ENCODE measurements at places on chromosomes 1 and 21.

DNA sequence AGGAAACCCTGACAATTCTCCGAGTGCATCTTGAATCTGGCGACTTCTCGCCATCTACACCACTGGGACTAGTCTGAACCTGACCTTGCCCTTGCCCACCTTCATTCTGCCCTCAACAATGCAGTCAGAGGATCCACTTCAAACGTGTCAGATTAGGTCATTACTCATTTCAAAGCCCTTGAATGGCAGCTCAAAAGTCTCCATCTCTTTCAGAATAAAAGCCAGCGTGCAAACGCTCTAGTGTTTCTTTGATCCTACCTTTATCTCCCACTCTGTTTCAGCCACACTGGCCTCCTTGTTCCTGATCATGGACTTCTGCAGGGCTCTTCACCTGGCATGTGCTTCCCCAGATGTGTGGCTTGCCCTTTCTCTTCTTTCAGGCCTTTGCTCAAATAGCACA, 31.3 kb downstream of the SLC30A1 start:
- DNase-seq = no peak

DNA sequence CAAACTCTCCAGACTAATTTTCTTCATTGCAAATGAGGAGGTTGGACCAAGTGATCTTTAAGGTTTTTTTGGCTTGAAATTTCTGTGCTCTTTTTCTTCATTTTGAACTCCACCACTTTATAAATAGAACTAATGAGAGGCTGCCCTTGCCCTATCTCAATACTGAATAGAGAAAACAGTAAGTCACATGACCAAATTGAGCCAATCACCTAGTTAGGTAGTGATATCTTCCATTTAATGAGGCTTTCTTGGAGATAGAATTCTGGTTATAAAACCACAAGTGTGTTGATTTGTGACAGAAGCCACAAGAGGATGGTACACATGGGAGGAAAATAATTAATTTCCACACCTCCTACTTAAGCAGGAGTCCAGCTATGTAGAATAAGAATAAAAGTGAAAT, 263.4 kb upstream of the SNX7 start:
- DNase-seq = no peak

DNA sequence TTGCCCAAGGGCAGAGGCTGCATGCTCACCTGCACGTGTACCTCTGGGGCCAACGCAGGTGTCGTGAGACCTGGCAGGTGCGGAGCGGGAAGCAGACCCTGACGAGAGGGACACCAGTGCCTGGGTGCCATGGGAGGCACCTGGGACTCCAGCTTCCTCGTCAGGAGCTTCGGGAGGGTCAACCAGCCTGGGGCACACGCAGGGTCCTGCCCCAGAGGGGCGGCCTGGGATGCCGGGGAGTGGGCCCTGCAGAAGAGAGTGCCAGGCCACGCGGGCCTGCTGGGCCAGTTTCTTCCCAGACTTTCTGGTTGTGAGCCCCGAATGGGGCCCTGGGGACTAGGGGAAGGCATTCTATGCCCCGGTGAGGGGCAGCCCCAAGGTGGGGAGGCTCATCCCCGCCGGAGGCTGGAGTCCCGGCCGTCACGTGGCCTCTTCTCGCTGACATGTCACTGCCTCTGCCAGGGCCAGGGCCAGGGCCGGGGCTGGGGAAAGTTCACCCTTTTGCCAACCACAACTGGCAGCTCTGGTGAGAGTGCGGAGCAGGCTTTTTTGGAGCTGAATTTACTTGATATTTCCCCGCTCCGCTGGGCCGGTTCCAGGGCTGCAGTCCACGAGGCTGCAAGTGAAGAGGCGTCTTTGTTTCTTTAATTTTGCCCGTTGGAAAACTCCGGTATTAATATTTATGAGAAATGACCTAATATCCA, 38.5 kb upstream of the ACTRT2 start:
- no peak for DNase-seq

DNA sequence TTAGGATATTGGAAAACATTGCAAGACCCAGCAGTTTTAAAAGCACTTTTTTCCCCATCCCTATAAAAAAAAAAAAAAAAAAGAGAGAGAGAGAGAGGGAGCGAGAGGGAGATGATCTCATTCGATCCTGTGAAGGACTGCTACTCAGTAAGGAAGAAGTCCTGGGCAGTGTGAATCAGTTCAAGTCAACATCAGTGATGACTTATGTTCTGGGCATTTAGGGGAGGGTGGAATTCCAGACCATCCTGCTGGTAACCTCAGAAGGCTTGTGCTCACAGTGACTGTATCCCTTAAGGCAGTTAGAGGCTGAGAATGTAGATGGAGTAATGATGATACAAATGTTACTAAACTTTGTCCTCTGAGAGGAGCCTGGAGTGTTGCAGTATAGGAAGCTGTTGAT, 151.4 kb downstream of the TGFB2 start:
- no peak for DNase-seq

- DNase-seq = peak; percentile 60
Measured at GRCh38 chr1:31781138-31781755, 17.1 kb upstream of the ADGRB2 start.
